ENCODE measurements at places on chromosomes 1 and 21.
A peak's percentile ranks its signal among the peaks of the same experiment; 100 is the strongest.

- no peak for DNase-seq
Measured at GRCh38 chr1:63922848-63923247, 149.0 kb downstream of the ROR1 start.

DNA sequence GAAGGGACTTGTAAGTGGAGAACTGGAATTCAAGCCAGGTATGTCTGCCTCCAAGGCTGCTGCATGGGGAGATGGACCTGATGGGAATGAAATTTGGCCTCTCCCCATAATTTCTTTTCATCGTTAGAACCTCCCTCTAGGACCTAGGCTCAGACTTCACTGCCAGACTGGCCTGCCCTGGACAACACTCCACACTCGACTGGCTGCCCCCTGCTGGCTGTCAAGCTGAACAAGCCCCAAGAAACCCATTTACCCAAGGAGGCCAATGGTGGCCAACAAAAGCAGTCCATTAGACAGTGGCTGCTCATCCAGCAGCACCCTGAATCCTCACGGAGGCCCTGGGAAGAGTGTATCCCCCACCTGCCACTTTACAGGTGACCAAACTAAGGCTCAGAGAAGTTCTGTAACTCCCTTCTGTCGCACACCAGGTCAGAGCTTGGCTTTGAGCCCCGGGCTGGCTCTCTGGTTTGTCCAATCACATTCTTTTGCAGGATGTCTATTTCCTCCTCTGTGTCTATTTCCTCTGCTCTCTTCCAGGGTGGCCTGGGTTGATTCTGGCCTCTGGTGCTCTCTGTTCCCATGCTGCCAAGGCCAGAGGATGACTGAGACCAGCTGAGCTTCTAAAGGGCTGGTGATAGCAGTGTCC, 3.8 kb downstream of the RNF186 start:
- DNase-seq = peak; percentile 52

- no peak for DNase-seq
Measured at GRCh38 chr1:145955436-145955835, 2.4 kb downstream of the LIX1L start.

- DNase-seq = no peak
Measured at GRCh38 chr1:7343882-7344281, 427.2 kb upstream of the VAMP3 start.

- no peak for DNase-seq
Measured at GRCh38 chr21:19275065-19275464, 871.5 kb upstream of the TMPRSS15 start.

- DNase-seq = peak; percentile 39
Measured at GRCh38 chr1:186985889-186986491, 157.2 kb downstream of the PLA2G4A start.

- DNase-seq = peak; percentile 77
Measured at GRCh38 chr1:209569455-209570207, 13.9 kb upstream of the CAMK1G start.

- DNase-seq = peak; percentile 90
Measured at GRCh38 chr1:32413507-32414185, 19.4 kb upstream of the BSDC1 start.

- no peak for DNase-seq
Measured at GRCh38 chr1:37537378-37537777, 16.7 kb downstream of the SNIP1 start.

GRCh38 chr21:19507682-19508260, 1104.2 kb upstream of the TMPRSS15 start:
- no peak for DNase-seq

GRCh38 chr1:226912587-226913176, 27.4 kb upstream of the COQ8A start:
- peak; percentile 50 for DNase-seq

GRCh38 chr1:9004700-9005394, 21.4 kb downstream of the SLC2A7 start:
- peak; percentile 81 for DNase-seq

GRCh38 chr1:37453647-37454046, 20.7 kb upstream of the ZC3H12A start:
- no peak for DNase-seq

- no peak for DNase-seq
Measured at GRCh38 chr1:38173157-38173831, 126.7 kb upstream of the POU3F1 start.

DNA sequence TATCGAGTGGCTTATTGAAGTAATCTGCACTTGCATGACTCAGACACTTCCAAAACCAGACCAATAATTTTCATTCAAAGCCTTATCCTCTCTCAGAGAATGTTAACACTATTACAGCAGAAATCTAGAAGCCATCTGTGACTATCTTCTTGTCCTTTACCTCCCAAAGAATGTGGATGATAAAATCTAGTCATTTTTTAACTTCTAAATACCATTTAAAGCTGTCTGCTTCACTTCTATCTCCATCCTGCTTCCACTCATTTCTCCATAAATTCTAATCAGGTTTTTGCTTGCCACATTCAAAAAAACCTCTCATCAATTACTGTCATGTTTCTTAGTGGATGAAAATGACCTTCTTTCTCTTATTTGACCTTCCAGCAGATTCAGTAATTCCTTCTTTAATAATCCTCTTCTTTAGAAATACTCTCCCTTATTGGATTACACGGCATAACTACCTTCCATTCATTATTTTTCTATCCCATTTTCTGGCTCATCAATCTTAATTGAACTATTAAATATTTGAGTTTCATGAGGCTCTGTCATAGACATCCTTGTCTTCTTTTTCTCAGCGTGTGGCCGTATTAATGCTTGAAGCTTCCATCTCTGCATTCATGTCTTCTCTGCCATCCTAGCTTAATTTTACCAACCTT, 1999.4 kb downstream of the MRPL39 start:
- no peak for DNase-seq

DNA sequence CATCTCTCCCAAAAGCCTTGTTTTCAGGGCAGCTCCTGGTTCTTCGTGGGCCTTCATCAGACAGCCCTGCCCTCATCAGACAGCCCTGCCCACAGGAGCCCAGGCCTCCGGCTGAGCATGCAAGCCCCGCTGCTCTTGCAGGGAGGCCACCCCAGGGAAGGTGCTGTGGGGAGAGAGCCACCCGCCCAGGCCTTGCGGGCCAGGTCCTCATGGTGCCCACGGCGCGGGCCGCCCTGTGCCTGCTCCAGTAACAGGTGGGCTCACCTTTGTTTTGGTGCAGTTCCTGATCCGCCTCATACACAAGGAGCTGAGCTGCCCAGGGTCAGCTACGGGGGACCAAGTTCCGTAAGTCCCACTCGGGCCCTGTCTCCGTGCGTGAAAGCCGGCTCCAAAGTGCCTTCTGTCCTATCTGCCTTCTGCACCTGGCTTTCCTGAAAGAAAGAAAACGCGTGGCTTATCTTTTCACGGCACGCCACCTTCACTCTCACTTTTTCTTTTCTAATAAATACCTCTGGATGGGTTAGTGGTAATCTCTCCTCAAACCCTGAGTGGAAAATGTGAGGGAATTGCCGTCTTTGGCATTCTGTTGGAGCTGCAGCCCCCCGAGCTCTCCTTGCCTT, 65.9 kb downstream of the SLC37A1 start:
- no peak for DNase-seq

DNA sequence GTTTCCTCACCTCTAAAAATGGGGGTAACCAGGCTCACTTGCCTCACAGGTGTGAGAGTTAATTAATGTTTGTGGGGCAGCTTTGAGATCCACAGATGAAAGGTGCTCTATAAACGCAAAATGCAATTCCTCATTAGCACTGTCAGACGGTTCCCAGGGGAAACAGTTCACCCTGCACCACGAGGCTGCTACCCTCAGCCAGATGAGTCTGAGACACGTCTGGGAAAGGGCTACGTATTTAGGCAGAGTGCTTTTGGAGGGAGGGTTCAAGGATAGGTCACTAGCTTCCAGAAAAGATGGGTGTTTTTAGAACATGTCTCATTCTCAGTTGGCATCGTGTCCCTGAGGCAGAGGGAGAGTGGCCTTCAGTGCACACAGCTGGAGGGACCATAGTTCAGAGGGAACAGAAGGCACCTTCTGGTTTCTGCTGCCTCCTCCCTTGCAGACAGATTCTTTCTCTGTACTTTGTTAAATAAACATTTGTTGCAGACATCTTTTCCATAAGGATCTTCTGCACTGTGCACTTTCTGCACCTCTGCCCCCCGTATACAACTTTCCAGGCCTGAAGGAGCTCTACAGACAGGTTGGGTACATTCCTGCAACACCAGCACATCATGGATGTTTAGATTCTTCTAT, 139.9 kb downstream of the CLIC6 start:
- DNase-seq = no peak

- DNase-seq = no peak
Measured at GRCh38 chr1:99589186-99589636, 56.7 kb upstream of the PALMD start.

- no peak for DNase-seq
Measured at GRCh38 chr1:64098436-64098835, 105.0 kb upstream of the UBE2U start.

All from activated CD4-positive, alpha-beta T cell treated with anti-CD3 and anti-CD28 coated beads, Interleukin-2, Interleukin-4, amounts not matched to agents 100 ng/mL and 50 ng/mL, durations not matched to agents 16 hours and 8 hours (primary cell).